Bronchial epithelial cell (primary cell): ENCODE measurements at places on chromosomes 2 and 18. TPM values are rescaled to one million over a fixed set of nuclear protein-coding genes. Genes with fewer than 3 reads are reported as not detected.
A peak's percentile ranks its signal among the peaks of the same experiment; 100 is the strongest.

The KCNF1 gene
- not detected in 2 replicates for total RNA-seq

The INHA gene
- total RNA-seq = under 0.01 and 0.13 TPM in 2 replicates

The ANKRD29 gene
- total RNA-seq = 14.0 and 15.0 TPM in 2 replicates

The SPEG gene
- 1.8 and 2.4 TPM in 2 replicates for total RNA-seq

The TBR1 gene
- under 0.01 TPM in 2 replicates for total RNA-seq

- DNase-seq = no peak
These were observed 37.9 kb upstream of the NBEAL1 start for GRCh38 chr2:202976809-202977208.

DNA sequence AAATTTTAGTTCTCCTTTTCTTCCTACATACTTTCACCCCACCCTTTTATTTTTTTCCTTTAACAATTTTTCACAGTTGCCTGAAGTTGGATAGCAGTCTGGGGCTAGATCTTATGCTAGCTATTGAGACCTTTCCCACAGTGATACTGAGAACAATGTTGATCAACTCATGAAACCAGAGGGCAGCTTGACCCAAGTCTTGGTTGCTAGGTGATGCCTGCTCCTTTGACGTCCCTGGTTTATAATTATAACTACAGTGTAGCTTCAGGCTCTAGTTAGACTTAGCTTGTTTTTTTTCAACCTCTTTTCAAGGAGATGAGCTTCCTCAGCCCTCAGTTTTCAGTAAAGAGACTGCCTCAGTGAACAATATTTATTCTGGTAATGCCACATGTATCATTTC lies 648.5 kb downstream of the IRS1 start:
- no peak for DNase-seq

DNA sequence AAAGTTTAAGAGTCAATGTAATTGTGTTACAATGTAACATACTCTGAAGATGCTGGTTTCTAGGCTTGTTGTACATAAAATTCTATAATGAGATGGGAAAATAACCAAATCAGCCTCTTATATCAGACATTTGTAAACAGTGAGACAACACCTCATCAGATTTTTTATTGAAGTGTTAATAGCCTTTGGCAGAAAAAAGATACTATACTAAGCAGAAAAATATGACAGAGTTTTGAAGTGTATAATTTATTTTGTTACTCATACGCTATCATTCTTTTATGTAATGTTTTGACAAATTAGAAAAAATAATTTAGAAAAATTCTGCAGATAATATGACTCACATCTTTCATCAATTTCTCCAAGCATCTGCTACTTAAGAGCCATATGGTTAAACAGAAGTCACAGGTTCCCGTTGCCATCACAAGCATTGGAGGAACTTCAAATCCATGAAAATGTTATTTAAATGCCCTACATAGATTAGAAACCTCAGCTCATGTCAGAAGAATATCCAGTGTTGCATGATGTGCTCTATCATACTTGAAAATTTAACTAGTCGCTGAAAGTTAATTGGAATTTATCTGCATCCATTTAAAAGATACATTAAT lies 535.4 kb downstream of the LRP1B start:
- DNase-seq = no peak

DNA sequence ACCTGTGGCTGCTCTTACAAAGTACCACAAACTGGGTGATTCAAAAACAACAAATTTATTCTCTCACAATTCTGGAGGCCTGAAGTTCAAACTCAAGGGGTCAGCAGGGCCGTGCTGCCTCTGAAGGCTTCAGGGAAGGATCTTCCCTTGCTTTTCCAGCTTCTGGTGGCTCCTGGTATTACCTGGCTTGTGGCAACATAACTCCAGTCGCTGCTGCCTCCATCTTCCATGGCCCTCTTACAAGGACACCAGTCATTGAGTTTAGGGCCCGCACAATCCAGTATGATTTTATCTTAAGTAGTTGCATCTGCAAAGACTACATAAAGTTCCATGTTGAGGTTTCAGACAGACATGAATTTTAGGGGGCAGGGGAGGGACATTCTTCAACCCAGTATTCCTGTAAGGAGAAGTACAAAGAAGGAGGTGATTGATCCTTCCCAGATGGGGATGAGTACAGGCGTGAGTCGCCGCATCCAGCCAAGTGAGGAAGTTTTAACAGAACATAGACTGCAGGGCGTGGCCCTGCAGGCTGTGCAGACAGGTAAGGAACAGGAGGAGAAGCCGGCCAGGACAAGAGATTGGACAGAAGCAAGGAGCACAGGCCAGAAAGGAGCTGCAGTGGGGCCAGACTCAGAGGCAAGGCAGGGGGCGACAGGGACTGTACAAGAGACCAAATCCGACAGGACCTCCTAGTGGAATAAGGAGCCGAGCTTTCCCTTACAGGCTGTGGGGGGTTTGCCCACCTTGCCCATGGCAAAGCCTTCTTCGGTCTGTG lies 44.4 kb upstream of the BZW1 start:
- peak; percentile 52 for DNase-seq

DNA sequence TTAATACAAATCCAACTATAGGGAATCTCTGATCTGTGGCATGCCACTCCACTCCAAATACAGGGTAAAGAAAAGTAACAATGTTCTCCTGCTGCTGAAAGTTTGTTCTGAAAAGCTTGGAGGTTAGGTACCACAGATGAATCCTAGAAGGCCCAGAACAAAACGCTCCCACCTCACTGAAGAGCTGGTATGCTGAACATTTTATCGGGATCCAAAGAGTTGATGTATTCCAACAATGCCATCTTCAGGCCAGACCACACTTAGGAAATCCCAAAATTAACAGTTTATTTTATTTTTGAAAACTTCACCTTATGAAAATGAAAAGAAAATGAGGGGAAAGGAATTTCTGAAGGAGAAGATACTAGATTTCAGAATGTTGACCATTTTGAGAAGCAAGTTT lies 145.1 kb upstream of the CDH19 start:
- peak; percentile 18 for DNase-seq
